Forelimb muscle (tissue), 1 donor: ENCODE measurements at places on chromosomes 13 and 19.

- no peak for DNase-seq
Observed at GRCh38 chr13:110914081-110914330, 863 bp downstream of the ANKRD10 start.

GRCh38 chr19:13969897-13970296 is 17.6 kb downstream of the DCAF15 start:
- no peak for DNase-seq

GRCh38 chr19:57682226-57682766 is 519 bp downstream of the ZNF551 start:
- no peak for DNase-seq

DNA sequence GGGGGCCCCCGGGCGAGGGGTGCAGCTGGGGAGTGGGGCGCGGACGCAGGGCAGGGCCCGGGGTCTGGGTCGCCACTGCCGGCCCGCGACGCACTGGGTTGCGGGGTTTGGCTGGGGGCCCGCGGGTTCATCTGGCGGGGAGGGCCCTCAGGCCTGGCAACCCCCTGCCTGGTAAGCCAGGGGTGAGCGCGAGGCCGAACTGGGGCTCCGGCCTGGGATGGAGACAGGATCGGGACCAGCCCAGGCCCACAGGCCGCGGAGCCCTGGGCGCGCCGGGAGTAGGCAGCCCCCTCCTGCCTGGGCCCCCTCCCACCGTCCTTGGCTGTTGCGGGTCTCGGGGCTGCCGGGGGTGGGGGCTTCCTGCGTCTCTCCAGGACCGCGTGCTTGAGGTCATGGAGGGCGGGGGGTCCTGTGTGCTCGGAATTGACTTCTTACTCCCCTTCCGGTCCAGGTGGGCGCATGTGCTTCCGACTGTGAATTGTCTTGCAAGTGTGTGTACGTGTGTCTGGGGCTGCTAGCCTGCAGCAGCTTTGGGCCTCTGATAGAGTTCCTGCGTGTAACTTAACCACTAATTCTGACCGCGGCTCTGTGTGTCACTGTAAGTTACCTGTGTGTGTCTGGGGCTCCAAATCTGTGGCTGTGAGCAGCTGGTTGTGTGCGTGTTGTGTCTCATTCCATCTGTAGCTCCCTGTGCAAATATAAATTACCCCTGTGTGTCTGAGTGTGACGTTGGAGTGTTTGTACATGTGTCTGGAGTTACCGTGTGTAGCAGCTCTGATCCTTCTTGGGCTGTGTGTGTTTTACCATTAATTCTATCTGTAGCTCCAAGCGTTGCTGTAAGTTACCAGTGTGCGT is 751 bp downstream of the GRAMD1A start:
- no peak for DNase-seq

- DNase-seq, result no peak
Observed at GRCh38 chr13:27997904-27998522, 9.5 kb upstream of the URAD start.

DNA sequence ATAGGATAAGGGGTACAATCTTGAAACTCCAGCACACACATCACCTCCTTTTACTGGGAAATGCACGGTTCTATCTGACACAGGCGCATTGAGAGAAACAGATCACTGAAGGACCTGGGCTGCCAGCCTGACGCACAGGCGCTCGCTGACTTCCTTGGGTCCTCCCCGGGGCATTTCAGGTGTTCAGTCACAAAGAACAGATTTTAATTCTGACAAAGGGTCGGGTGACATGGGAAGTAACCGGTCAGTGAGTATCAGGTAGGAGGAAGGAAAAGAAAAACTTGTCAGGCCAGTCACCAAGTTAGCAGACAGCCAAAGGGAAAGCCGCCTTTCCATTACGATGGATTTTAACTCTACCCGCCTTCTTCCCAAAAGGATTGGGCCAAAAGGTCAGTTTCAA is 39.6 kb downstream of the INSR start:
- no peak for DNase-seq

GRCh38 chr19:34171539-34171876 is 796 bp upstream of the LSM14A start:
- no peak for DNase-seq

DNA sequence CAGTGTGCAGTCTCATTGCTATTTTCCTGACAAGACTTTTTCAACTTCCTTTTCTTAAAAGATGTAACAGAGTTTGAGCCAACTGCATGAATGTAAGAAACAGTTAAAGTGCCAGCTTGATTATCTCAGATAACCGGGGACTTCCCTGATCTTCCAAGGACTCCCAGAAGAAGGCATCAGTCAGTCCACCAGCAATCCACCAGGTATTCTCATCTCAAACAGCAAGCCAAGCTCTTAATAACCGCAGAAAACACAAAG is 350.1 kb downstream of the LIG4 start:
- DNase-seq, result no peak
